ENCODE measurements at places on chromosomes 4 and X. TPM values are rescaled to one million over a fixed set of nuclear protein-coding genes. Genes with fewer than 3 reads are reported as not detected.
A peak's percentile ranks its signal among the peaks of the same experiment; 100 is the strongest.

DNA sequence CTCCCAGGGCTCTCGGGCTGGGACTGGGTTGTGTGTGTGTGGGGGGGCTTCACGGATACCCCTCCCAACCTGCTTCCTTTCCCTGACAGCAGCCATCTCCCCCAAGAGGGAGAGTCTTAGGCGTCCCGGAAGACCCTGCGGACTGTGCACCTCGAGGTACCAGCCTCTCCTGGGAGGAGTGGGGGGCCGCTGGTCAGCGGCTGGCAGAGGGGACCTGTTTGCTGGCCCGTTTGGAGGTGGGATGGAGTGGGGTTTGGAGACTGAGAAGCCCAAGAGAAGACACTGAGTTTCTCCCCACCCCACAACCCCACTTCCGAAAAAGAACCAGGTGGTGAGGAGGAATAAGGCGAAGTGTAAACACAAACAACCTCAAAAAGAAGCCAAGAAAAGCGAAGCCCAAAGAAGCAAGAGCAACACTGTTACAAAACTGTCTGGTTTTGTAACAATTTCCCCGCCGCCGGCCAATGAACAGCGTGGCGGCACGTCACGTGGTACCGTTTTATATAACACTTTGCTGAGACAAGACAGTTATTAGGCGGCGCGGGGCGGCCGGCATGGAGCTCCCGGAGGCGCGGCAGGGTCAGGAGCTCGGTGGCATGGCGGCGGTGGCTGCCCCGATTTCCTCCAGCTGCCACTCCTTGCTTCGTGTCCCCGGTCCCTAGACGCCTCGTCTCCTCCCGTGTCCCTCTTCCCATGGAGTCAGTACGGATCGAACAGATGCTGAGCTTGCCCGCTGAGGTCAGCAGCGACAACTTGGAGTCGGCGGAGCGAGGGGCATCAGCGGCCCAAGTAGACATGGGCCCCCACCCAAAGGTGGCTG lies at the start of gene LONRF3:
TSS of gene LONRF3 (plus strand) at position 531 of the 820 bp plus-strand sequence. CDS start at position 694, 163 bp downstream.
- H3K4me1 ChIP-seq: no peaks in the 10 kb centered on the region
- peak within 1 kb of the TSS; percentile 41 for H3K27ac ChIP-seq
- H3K36me3 ChIP-seq: no peaks in the 10 kb centered on the region
- H3K27me3 ChIP-seq: no peaks in the 10 kb centered on the region

The SPINK2 gene
- 53.4 TPM for total RNA-seq

DNA sequence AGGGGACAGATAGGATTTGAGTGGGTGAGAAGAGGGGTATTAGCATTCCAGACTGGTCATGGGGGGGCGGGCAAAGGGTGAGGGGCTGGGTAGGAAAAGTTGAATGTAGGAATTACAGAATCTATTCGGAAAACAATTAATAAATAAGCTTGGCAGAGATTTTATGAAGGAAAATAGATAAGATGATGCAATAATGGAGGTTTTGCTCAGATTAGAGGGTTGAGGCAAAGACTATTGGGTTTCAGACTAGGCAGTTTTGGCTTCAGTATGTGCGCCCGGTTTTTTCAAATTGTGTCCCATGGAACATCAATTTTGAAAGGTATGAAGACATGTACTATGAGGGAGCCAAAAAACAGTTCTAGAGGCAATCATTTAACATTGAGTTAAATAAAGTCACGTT lies 410.6 kb downstream of the SPRY1 start:
- no peak for DNase-seq
- no peak overlapping the region for H3K27ac ChIP-seq
- H3K36me3 ChIP-seq: no peaks in the 10 kb centered on the region
- H3K27me3 ChIP-seq: no peaks in the 10 kb centered on the region
- no peaks in the 10 kb centered on the region for H3K4me1 ChIP-seq

DNA sequence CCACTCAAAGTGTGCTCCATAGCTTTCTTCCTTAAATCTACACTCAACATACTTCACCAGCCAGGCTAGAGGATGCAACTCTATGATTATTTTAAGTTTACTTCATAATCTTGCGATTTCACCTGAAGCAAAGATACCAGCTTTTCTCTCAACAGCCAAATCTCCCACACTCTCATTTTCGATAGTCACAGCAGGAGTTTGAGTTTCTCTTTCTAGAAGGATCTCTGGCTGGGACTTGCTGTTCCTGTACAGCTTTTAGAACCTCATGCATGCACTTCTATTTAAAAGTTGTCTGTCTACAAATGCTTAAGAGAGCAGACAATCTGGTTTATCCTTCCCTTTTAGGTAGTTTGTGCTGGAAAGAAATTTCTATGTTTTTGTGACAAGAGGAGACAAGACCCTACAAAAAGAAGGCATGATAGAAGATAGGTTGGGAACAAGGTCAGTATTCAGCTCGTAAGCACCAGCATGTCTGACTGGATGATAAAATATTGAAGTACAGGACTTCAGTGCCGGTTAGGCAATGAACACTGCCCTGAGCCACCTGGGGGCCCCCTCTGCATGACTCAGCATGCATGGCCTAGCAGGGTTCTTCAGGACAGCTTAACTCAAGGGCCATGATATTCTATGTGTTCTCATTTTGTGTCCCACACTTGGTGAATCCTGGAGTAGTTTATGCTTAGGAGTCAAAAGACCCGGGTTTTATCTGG lies 65.6 kb downstream of the ATXN3L start:
- H3K27me3 ChIP-seq: no peaks in the 10 kb centered on the region
- no peak overlapping the region for H3K27ac ChIP-seq
- no peak for DNase-seq

DNA sequence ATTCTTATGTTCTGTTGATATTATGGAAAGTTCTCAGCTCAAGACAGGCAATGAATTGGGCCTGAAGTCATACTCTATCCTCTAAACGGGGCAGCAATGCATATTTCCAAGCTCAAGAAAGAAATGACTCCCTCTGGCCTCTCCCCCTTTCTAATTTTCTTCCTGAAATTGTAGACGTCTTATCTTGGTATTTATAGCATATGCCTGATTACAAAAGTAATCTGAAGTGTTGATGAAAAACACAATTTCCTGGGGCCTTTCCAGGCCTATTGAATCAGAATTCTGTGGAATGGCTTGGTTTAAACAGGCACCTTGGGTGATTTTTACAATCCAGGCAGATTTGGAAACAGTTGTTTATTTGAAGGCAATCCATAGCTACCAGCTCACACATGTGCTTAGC lies 21.4 kb upstream of the PGRMC2 start:
- H3K4me1 ChIP-seq: no peaks in the 10 kb centered on the region
- H3K4me3 ChIP-seq: no peak overlapping the region
- no peaks in the 10 kb centered on the region for H3K36me3 ChIP-seq
- H3K27ac ChIP-seq: no peak overlapping the region

The MAGEB10 gene
- not detected for total RNA-seq

- no peak overlapping the region for H3K4me3 ChIP-seq
- H3K4me1 ChIP-seq: no peaks in the 10 kb centered on the region
- no peak for DNase-seq
- no peaks in the 10 kb centered on the region for H3K27me3 ChIP-seq
These were observed 1324.2 kb downstream of the TECRL start for GRCh38 chr4:63085091-63085490.

DNA sequence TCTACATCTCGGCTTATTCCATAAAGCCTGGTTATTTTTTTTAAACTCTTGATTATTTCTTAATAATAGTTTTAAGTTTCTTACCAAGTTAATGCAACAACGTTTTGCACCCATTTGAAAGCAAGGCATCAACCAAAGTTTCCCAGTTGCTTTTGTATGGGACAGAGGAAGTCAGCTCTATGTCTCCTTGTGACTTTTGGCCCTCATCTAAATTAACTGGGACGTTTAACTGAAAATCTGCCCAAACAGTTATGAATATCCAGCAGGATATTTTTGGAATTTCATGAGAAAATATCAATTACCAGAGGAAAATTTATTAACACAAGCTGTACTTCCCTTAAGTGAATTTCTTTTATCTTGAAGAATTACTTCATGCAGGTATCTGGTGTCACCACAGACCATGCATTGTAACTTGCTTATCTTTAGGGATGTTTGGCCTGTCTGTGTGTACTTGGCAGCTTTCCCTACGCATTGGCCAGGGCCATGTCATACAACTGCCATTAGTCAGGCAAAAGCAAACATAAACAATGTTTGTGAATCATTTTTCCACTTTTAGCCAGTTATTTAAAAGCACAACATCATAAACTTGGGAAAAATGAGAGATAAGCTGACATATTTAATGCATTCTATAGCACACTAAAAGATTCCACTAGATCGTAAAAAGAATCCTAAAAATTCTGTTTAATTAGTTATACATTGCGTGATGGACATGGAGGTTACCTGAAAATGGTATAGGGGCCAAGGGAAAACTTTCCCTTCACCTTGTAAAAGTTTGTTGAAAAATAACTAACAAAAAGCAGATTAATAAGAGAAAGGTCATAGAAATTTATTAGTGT lies 101.4 kb upstream of the PDE5A start:
- H3K27me3 ChIP-seq: no peaks in the 10 kb centered on the region
- H3K27ac ChIP-seq: no peak overlapping the region
- H3K36me3 ChIP-seq: no peaks in the 10 kb centered on the region
- no peak overlapping the region for H3K4me3 ChIP-seq

The FABP2 gene
- not detected for total RNA-seq

The GLRA2 gene
- not detected for total RNA-seq

- no peaks in the 10 kb centered on the region for H3K4me1 ChIP-seq
- no peak overlapping the region for H3K4me3 ChIP-seq
- DNase-seq: no peak
- no peaks in the 10 kb centered on the region for H3K36me3 ChIP-seq
These were observed 6.7 kb downstream of the APOO start for GRCh38 chrX:23901060-23901459.

The TRMT44 gene
- 63.9 TPM for total RNA-seq

GRCh38 chr4:183304538-183304937 lies 15.5 kb downstream of the CLDN22 start:
- no peak for DNase-seq
- no peak overlapping the region for H3K4me3 ChIP-seq
- H3K27me3 ChIP-seq: no peaks in the 10 kb centered on the region
- no peak overlapping the region for H3K27ac ChIP-seq
- H3K36me3 ChIP-seq: no peaks in the 10 kb centered on the region

The GAGE12E gene
- not detected for total RNA-seq

Measured in prostate gland (tissue), 2 donors.